Astrocyte of the cerebellum (primary cell): ENCODE measurements at places on chromosomes 4 and X.

GRCh38 chrX:65528293-65528692 lies 6.3 kb downstream of the LAS1L start:
- DNase-seq = no peak

DNA sequence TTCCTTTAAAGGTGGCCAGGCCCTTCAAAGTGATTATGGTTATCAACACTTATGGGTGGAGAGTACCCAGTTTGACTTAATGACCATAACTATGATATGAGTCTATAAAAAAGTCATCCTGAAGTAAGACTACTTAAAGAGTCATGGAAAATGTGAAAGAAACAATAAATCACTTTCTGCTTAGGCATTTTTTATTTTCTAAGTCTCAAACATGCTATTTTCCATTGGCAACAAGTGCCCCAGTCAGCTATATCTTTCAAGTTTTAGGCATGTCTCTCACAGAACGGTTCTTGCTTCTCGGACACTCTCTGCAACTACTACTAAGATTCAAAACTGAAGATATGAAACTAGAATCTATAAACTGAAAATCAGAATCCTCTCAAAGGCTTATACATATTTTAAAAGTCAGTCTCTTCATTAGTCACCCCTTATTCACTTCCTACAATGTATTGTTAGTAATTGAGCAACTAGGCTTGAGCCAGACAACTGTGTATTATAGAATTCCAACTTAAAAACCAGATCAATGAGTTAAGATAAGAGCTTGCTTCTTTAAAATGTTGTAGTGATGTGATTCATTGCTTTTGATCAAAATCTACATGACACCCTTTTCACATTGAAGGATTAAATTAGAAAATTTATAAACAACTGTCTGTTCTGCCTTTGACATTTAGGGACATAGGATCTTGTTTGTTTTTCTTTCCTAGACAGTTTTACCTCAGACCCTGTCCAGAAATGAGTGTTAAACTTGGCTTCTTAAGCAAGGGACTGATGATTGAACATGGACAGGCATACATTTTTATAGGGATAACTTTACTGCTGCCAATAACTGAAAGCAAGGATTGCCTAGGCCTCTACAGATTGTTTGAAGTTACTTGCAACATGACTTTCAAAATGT lies 2.9 kb downstream of the ANTXR2 start:
- DNase-seq = no peak

DNA sequence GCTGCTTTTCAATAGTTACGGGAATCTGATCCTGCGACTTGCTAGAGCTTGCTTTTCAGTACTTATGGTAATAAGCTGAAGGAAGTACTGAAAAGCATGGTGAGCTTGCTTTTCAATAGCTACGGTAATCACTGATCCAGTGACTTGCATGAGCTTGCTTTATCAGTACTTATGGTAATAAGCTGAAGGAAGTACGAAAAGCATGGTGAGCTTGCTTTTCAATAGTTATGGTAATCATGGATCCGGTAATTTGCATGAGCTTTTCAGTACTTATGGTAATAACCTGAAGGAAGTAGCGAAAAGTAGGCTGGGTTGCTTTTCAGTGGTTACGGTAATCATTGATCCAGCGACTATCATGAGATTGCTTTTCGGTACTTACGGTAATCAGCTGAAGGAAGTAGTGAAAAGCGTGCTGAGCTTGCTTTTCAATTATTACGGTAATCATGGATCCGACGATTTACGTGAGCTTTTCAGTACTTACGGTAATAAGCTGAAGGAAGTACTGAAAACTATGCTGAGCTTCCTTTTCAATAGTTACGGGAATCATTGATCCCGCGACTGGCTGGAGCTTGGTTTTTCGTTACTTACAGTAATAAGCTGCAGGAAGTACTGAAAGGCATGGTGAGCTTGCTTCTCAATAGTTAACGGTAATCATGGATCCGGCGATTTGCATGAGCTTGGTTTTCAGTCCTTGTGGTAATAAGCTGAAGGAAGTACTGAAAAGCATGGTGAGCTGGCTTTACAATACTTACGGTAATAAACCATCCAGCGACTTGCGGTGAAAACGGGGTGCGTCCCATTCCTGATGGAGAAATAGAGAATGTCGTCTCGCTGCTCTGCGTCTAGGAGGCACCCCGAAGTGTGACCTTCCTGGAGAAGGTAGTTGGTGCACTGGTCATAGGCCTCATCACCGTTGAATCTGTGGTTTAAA lies 6.5 kb downstream of the CRLF2 start:
- peak; percentile 33 for DNase-seq

DNA sequence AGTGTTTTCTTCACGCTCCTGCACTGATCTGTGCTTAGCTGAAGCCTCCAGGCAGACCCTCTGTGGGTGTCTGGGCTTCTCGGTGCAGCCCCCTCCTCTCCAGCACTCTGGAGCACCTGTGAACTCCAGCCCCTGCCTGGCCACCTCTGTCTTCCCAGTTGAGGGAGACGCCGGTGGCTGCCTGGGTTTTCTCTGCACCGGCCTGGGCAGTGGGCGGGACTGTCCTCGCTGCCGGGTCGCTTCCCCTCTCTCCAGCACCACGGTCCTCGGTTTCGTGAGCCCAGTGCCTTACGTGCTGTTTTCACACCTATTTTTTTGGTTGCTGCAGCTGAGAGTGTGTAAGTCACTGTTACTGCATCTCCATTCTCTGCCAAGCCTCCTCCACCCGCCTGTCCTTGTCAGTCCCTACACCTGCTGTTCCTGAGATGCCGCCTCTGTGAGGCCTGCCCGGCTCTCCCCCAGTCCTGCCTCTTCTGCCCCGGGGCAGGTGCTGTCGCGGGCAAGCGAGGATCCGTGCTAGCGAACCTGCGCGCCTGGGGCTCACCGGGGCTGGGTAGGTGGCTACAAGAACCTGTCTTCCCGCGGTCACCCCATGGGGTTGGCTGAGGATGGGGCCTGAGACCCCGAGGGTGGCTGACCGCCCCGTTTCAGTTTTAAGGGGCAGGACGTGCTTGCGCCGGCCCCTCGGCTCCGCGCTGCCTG lies 2.4 kb upstream of the FGFRL1 start:
- no peak for DNase-seq

- DNase-seq = peak; percentile 57
These were observed 407.9 kb downstream of the PCDH18 start for GRCh38 chr4:137124278-137124932.

DNA sequence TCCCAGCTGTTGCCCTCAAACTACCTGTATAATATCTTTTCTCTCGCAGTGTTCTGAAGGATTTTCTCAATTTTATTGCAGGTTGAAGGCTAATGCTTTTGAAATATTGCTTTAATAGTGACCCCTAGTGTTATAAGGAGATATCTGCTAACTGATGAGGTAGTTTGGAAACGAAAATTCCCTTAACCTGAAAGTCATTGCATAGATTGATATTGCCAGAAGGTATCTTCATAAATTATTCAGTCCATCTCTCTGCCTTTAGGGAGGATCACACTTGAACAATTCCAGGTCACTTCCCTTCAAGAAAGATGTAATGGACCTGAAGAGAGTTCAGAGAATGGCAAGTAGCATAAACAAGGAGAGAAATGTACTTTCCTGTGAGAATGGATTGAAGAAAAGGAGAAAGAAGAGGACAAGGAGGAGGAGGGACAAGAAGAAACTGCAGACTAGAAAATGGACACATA lies 44.1 kb downstream of the TIGD4 start:
- DNase-seq = peak; percentile 16

GRCh38 chr4:161554372-161554990 lies 609.3 kb downstream of the FSTL5 start:
- DNase-seq = peak; percentile 35

- DNase-seq = peak; percentile 2
These were observed 14.5 kb upstream of the PRRG3 start for GRCh38 chrX:151680805-151681204.

- DNase-seq = no peak
These were observed 51.6 kb downstream of the WDFY3 start for GRCh38 chr4:84914686-84915395.

DNA sequence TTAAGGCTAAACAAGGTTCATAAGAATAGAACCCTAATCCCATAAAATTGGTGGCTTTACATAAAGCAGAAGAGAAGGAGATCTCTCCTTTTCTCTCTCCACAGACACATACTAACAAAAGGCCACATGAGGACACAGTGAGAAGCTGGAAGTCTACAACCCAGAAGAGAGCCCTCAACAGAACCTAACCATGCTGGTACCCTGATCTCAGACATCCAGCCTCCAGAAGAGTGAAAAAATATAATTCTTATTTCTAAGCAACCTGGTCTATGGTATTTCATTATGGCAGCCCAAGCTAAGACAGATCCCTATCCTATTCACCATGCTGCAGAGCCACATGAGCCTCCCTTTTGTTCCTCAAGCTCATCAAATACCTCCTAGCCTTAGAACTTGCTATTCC lies 195.5 kb downstream of the ANTXR2 start:
- no peak for DNase-seq

DNA sequence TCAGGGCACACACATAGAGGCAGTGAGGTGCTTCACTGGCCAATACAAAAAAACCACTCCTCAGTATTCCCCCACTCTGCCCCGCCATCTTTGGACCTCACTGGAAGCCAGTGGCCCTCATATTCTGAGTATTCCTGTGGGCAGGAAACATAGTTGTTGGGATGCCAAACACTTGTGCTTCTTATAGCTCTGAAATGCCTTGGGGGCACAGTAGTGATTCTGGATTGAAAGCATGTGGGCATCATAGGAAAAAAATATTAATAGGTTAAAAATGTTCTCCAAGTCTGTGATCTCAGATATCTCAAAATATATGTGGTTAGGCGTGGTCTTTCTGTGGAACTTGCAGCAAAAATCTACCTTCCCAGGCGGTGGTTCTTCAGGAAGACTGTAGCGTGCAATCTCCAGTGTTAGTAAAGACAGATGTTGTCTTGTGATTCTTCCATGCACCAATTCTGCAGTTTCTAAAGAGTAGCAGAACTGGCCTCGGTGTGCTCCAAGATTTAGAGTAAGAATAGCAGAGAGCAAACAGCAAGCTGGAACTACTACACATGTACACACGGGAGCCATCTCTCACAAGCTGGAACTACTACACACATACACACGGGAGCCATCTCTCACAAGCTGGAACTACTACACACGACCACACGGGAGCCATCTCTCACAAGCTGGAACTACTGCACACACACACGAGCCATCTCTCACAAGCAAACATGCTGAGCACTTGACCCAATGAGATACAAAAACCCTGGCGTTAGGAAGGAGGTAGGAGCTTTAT lies 8.0 kb upstream of the TENM3 start:
- DNase-seq = no peak

- no peak for DNase-seq
These were observed 35.0 kb upstream of the MXD4 start for GRCh38 chr4:2296631-2297601.

GRCh38 chr4:9971711-9972110 lies 49.6 kb downstream of the SLC2A9 start:
- DNase-seq = no peak

GRCh38 chr4:83019794-83020494 lies 9.3 kb upstream of the LIN54 start:
- no peak for DNase-seq

DNA sequence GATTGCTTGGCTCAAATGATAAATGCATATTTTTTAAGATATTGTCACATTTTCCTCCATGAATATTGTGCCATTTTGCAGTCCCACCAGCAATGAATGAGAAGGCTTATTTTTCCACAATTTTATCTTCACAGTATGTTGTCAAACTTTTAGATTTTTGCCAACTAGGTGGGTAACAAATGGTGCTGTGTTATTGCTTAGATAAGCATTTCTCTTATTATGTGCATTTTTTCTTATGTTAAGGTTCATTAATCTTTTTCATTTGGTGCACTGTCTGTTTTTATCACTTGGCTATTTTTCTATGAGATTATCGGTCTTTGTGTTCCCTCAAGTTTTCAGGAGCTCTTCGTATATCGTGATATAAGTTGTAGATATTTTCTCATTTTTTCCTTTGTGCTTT lies 13.4 kb upstream of the AFM start:
- no peak for DNase-seq

DNA sequence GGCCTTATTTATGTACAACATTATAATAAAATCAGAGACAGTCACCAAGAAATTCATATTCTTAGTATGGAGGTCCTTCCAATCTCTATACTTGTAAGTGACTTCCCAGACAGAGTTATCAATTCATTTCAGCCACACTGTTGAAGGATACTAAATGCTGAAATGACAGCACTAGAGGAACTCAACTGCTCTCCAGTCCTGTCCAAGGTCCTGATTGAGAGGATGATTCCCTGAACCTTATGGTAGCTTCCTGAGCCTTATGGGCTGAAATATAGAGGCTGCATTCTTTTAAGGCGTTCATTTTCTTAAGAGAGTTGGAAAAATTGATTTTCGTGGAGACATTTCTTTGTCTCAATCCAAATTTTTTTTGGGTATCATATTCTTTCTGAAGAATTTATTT lies 205.9 kb downstream of the TLL1 start:
- peak; percentile 3 for DNase-seq

- no peak for DNase-seq
These were observed 23.0 kb downstream of the SH3D19 start for GRCh38 chr4:151302432-151302831.

DNA sequence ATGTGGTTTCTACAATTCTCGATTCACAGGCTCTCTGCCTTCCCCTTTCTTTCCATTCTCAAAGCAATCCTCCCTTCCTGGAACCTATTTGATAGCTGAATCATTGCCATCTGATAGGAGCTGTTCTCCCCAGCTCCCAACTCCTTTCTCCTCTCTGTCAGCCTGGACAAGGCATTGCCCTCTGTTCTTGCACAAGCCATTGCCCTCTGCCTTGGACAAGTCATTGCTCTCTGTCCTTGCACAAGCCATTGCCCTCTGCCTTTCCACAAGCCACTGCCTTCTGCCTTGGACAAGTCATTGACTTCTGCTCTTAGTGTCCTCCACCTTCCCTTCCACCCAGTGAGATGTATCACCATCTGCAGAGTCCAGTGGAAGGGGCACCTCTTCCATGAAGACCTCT lies 256.1 kb upstream of the STS start:
- no peak for DNase-seq

DNA sequence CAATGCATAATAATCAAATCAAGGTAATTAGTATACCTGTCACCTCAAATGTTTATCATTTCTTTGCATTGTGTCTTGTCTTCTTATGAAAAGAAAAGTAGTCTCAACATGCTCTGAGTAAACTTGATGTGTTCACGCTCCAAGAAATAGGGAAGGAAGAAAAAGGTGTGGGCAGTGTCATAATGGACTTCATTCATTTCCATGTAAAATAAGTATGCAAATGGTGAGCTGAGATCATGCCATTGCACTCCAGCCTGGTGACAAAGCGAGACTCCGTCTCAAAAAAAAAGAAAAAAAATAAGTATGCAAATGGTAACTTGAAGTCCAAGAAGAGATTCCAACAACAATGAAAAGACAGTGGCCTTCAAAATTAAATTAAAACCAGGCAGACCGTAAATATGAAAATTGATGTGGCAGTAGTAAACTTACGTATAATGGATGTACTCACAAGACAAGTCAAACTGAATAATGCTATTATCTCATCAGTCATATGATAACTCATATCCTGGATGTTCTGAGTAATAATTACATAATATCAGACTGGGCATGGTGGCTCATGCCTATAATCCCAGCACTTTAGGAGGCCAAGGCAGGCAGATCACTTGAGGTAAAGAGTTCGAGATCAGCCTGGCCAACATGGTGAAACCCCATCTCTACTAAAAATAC lies 6.0 kb upstream of the CWH43 start:
- DNase-seq = no peak
